ENCODE measurements at places on chromosomes 16 and 17.

DNA sequence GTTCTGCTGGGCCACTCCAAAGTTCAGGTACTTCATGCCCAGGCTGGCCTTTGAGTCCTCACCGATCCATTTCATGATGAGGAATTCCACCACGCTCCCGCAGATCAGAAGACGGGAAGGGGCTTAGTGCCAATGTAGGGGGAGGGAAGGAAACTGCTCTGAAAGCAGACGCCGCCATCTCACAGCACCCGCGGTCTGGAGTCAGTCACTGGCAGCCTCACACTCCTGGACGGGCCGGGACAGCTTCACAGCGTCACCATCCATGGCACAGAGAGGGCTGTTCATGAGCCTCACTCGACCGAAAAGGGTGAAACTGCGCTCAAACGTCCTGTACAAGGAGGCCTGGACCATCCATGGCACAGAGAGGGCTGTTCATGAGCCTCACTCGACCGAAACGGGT, 62.0 kb downstream of the RPH3AL start:
- DNase-seq, result no peak

DNA sequence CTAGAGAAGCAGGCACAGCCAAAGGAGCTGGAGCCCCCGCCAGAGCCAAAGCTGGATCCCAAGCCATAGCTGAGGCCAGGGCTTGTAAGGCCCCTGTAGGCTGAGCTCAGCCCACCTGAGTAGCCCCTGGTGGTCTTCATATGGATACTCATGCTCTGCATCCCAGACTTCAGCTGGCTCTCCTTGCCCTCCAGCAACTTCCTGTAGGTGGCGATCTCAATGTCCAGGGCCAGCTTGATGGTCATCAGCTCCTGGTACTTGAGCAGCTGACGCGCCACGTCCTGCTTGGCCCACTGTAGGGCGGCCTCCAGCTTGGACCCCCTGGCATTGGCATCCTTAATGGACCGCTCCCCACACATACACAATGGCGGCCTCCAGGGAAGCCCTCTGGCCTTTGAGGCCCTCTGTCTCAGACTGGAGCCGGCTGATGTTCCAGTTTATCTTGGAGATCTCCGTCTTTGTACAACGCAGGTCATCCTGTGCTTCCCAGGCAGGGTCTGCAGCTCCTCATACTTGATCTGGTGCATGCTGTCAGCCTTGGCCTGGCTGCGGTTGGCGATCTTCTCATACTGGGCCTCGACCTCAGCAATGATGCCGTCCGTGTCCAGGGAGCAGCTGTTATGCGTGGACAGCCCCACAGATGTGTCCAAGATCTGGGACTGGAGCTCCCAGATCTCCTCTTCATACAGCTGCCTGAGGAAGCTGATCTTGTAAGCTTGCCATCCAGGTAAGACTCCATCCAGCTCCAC, 28.9 kb downstream of the IKZF3 start:
- DNase-seq, result no peak

- DNase-seq, result no peak
These were observed 13.5 kb upstream of the PRKAR1A start for GRCh38 chr17:68498479-68499326.

GRCh38 chr17:61461967-61462718, 9.9 kb downstream of the TBX4 start:
- no peak for DNase-seq

- peak; percentile 68 for DNase-seq
These were observed 66.6 kb downstream of the SIAH1 start for GRCh38 chr16:48318630-48319029.

- no peak for DNase-seq
These were observed 6.0 kb upstream of the KCNH6 start for GRCh38 chr17:63516910-63517824.

GRCh38 chr17:66715745-66716156, 119.2 kb upstream of the CACNG5 start:
- DNase-seq, result peak; percentile 65

GRCh38 chr17:56761387-56761786, 72.3 kb downstream of the C17orf67 start:
- DNase-seq, result no peak

Data from globus pallidus (tissue), 1 donor.